ENCODE measurements at places on chromosomes 6 and 20.

DNA sequence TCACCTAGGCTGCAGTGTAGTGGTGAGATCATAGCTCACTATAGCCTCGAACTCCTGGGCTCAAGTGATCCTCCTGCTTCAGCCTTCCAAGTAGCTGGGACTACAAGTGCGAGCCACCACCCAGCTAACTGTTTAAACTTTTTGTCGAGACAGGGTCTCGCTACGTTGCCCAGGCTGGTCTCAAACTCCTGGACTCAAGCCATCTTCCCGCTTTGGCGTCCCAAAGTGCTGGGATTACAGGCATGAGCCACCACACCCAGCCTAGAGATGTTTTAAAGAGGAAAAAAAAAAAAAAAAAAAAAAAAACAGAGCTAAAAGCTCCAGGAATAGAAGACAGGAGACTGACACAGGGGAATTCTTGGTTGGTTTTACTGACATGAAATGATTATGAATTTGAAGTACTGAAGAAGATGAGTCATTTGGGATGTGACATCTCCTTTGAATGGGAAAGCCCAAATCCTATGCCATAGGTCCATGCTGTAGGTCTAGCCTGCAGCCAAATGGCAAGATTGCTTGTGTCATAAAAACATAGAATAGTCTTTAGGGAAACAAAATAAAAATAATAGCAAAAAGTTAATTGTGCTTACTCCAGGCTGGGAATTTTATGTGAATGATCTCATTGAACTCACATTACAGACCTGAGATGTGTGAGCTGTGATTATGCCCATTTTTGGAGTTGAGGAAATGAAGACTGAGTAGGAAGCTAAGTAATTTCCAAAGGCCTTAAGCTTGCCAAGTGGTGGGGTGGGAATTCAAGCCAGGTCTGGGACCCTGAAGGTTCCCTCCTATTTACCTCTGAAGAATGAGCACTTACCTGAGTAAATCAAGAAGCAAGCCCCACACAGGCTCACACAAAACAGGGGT, 24.3 kb upstream of the NHSL1 start:
- no peak for DNase-seq

DNA sequence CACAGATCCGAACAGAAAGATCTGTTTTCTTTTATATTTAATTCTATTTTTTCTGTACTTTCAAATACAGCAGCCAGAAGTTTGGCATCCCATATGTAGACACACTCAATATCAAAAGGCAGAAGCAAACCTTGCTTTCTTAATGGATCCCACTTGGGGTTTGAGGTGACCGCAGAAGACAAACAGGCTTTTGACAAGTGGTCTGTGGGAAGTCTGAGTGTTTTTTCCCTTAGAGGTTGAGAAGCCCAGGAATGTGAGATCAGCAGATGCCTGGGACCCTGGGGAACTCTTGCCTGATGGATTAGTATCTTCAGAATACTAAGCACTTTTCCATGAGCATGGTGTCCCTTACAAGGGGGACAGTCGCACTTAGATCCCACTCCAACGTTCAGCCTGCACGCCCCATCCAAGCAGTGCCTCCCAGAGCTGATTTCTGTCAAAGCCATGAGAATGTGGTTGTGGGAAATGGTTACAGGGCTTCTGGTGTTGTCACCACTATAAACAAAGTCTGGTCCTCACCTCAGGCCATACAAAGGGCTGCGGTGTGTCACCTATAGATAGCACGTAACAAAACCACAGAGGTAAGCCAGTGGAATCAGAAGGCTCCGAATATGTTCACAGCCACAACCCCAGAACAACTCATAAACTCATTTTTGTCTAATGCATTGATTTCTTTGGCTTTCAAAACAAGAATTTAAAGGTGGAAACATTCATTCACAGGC, 12.7 kb downstream of the IL17F start:
- DNase-seq = no peak

DNA sequence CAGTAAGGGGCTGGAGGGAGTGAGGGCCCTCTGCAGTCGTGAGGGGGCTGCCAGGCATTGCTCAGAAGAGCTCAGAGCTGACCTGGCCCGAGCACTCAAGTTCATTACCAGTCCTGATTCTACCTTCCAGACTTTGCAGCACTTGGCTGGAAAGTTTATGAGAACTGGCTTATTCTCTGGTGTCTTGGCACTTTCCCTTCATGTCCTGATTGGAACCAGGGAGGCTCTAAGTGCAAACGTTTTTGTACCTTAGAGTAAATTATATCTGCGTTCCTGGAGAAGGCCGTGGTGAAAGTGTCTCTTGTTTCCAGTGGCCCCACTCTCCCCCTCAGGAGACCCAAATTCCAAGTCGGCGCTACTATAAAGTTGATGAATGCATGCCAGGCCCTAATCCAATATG, 402.3 kb downstream of the CDC5L start:
- no peak for DNase-seq

- peak; percentile 67 for DNase-seq
Observed at GRCh38 chr6:16184129-16184528, 54.3 kb upstream of the GMPR start.

- no peak for DNase-seq
Observed at GRCh38 chr6:80022803-80023202, 18.4 kb downstream of the TTK start.

DNA sequence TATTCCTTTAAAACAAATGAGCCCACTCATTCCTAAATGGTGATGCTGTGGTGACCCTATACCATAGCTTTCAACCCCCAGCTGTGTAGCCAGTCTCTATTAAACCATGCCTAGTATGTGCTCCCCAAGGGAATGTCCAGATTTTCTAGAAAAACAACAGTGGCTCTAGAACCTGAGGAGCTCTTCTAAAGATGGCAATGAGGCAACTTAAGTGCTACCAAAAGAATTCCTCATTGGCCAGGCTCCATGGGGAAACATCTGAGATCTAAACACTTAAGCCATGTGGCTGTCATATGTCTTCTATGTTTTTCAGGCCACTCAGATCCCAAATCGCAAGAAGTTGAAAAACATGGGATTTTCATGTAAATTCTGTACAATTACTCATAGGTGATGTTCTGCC, 191.0 kb downstream of the TPBG start:
- DNase-seq = no peak

DNA sequence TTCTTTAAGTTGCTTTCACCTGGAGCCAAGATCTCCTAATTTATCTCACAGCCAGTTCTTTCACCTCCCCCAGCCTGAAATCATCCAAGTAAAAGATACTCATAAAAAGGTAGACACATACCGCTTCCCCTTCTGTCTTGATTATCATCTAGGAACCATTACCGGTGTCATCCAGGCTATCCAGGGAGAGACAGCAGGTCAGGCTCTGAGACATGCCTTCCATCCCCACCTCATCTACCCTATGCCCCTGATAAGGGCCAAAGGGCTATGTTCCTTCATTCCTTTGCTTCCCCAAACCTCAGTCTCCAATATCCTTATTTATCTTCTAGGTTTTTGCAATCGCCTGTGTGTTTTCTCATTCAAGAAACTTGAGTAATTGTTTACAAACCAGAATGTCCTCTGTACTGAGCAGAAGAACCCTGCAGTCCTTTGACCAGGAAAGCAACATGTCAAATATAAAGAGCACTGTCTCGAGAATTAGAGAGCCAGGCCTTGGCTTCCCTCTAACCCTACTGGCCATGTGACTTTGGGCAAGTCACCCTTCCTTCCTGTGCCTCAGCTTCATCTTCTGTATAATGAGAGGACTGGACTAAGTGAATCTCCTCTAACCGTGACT, 41.0 kb downstream of the TNFRSF21 start:
- no peak for DNase-seq

- no peak for DNase-seq
Observed at GRCh38 chr6:151236668-151237401, 2.9 kb upstream of the AKAP12 start.

DNA sequence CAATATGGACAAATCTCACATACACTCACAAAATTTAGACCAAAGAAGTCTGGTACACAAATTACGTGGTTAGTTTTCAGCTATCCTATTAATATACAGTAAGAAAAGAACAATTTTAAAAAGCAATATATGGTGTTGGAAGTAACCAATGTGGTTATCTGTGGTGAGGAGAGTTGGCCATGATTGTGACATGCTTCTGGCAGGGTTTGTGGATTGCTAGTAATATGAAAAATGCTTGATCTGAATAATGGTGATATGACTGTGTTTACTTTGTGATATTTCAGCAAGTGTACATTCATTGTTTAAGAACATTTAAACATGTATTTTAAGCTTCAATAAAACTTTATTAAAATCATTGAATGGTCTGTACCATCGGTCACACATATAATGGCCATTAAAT, 99.1 kb downstream of the ADGB start:
- no peak for DNase-seq

DNA sequence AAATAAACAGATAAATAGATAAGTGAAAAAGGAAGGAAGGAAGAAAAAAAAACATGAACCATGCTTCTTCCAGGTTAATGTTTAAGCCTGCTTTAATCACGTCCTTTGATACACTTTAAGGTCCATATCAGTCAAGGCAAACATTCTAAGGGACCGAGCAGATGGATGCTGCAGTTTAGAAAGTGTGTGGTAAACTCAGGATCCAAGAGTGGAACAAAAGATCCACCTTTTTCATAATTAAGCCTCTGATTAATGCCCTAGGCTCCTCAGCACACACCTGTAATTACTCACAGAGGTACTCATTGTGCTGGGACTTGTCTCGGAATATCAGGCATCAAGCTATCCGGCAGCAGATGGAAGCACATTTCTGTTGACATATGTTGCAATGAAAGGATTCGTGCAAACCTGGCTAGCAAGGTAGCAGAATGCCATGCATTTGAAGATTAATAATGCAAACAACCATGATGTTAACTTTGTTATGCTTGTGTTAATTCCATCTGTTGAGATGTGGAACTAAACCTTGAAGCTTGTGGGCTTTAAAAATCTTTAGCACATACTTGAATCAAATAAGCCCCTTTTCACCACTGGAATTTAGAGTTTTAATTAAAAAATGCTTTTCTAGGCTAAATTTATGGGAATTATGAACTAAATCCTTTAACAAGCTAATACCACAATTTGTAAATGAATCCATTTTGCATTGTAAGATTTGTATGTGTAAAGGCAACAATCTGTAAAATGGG, 163.7 kb downstream of the RALGAPA2 start:
- DNase-seq = peak; percentile 98

GRCh38 chr6:128098000-128098581, 197.2 kb upstream of the THEMIS start:
- no peak for DNase-seq

DNA sequence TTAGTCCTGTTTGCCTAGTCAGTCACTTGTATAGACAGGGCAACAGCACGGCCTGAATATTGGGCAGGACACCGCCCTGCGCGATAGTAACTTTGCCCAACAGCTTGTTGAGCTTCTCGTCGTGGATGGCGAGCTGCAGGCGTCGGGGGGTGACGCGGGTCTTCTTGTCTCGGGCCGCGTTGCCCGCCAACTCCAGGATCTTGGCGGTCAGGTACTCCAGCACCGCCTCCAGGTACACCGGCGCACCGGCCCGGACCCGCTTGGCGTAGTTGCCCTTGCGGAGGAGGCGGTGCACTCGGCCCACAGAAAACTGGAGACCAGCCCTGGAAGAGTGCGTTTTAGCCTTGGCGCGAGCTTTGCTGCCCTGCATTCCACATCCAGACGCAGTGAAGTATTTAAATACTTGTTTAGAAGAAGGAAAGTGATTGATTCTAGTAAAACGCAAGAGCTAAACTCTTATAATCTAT, 92.8 kb upstream of the BTN3A2 start:
- DNase-seq = peak; percentile 82

DNA sequence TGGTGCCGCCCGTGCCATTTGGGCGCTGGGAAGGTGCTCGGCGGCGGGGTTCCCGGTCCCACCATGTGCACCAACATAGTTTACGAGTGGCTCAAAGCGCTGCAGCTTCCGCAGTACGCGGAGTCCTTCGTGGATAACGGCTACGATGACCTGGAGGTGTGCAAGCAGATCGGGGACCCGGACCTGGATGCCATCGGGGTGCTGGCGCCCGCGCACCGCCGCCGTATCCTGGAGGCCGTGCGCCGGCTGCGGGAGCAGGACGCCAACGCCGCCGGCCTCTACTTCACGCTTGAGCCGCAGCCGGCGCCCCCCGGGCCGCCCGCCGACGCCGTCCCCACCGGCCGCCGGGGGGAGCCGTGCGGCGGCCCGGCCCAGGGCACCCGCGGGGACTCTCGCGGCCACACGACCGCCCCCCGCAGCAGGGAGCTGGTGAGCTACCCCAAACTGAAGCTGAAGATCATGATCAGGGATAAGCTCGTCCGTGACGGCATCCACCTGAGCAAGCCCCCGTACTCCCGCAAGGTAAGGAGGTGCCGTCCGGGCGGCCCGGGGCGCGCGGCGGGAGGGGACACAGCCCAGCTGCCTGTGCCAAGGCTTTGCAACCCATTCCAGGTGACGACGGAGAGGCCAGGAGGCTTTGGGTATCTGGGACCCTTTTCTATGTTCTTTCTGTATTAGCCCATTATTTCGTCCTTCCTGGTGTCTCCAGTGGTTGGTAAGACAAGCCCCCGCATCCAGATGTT, 547 bp downstream of the SAMD5 start:
- DNase-seq = no peak

DNA sequence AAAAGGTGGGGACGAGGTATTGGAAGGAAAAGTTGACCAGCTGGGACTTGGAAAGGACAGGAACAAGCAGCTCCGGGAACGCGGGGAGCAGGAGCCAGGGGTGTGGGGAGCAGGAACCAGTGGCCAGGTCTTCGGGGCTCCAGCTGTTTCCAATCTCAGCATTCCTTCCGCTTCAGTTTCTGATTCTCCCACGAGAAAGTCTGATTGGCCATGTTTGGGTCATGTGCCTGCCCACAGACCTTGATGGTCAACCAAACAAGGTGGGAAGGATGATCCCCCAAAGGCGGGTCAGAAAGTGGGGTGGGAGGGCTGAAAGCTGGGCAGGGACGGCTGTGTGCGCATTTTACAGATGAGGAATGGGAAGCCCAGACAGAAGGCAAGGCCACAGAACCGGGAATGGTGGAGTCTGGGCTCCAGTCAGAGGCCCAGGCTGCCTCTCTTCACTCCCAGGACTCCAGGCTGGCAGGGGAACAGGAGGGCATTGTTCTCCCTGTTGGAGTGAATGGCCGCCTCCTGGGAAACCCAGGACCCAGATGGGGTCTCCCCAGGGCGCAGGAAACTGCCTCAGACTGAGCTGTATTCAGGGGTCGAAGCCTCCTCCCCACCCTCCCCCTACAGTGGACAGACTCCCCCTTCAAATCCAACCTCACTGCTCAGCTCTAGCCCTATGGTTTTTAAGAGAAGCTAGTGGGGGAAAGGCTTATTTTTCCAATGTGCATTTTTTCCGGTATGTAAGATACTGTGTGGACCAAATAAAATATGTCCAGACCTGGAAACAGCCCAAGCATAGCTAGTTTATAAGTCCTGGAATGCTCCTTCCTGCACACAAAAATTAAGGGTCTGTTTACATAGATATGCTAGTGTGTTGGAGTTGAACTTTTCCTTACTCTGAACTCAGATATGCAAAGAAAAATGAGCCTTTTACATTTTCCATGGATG, 12.2 kb upstream of the PTGIS start:
- no peak for DNase-seq
